ENCODE measurements at places on chromosomes 5 and 9.

- DNase-seq: no peak
Observed at GRCh38 chr9:20753761-20754160, 69.7 kb downstream of the FOCAD start.

- no peak for DNase-seq
Observed at GRCh38 chr5:174552428-174552827, 172.0 kb upstream of the MSX2 start.

GRCh38 chr5:38284384-38284783 lies 26.0 kb downstream of the EGFLAM start:
- no peak for DNase-seq

- DNase-seq: no peak
Observed at GRCh38 chr5:151196556-151197290, 27.2 kb downstream of the CCDC69 start.

DNA sequence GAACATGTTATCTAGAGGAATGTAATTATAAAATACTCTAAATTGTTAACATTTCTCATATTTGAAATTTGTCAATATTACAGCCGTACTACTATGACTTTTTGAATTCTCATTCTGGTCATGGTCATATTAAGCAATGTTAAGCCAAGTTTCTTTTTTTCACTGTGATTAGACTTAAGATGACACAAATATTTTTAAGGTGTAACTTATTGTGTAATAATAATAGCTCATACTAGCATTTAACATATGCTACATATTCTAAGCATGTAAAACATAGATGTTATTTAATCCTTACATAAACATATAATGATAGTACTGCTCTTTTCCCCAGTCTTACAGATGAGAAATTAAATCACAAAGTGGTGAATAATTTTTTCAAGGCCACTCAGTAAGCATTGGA lies 35.9 kb upstream of the LRRC70 start:
- no peak for DNase-seq

DNA sequence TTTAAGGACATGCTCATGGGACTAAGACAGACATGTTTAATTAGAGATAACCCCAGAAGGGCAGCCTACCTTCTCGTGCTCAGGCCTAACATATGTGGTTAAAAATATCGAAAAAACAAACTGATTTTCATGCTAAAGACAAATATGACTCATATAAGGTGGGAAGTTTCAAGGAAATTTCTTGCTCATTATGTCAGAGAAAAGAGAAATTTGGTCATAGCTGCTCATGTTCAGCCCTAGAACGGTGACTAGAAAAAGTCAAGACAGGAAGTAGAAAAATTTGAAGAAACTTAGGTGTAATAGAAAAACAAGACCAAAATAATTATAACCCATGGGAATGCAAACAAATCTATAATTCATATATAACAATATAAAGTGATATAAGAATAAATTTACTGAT lies 120.6 kb downstream of the PRDM9 start:
- no peak for DNase-seq

DNA sequence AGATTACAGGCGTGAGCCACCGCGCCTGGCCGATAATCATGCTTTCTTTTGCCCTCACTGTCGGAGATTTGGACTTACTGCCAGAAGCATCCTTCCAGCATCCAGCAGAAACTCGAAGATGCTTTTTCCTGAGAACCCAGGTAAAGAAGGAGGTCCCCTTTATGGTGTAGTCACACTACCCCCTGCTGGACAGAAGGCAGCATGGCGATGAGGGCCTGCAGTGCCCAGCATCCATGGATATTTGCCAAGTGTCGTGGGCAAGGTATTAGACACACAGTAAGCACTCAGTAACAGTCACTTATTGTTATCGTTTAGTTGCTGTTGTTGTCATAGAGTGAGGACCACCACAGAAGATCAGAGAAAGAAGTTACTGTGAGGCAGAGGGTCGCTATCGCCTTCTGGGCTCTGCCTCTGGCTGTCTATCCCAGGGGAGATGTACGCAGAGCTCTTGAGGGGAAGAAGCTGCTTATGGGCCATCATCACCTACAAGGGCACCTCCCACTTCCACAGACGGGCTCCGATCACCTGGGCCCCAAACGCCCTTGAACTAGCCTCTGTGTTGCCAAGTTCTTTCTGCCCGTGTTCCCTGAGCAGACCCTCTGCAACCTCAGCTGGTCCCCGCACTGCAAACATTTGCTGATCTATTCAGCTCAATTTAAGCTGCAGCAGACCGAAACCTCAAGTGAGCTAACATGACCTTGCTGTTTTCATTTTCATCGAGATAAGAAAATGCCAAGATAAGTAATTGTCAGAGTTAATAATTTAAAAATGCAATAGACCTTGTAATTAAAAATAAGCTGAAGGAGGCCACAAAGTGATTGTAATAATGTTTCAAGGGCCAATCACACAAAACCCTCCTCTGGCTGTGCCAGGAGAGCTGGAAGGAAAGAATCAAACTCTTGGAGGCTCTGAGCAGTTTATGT lies 23.9 kb downstream of the C5orf15 start:
- DNase-seq: no peak

- DNase-seq: no peak
Observed at GRCh38 chr9:86410281-86410680, 56.1 kb upstream of the TUT7 start.

GRCh38 chr9:23741351-23741750 lies 84.7 kb downstream of the ELAVL2 start:
- no peak for DNase-seq

GRCh38 chr5:173001229-173001841 lies 17.8 kb downstream of the ATP6V0E1 start:
- DNase-seq: no peak

- no peak for DNase-seq
Observed at GRCh38 chr9:16959391-16959790, 88.9 kb upstream of the BNC2 start.

GRCh38 chr9:81264516-81264915 lies 424.8 kb downstream of the TLE1 start:
- DNase-seq: no peak

DNA sequence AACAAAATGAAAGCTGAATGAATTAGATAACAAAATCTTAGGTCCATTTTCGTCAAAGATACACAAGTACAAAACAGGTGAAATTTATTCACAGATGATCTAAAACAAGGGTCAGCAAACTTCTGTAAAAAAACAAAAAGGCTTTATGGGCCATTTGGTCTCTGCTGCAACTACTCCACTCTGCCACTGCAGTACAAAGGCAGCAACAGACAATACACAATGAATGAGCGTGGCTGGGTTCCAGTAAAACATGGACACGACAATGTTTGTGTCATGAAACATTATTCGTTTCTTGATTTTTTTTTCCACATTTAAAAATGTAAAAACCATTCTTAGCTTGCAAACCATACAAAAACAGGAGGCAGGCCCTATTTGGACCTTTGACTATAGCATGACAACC lies 71.9 kb downstream of the ECPAS start:
- no peak for DNase-seq

DNA sequence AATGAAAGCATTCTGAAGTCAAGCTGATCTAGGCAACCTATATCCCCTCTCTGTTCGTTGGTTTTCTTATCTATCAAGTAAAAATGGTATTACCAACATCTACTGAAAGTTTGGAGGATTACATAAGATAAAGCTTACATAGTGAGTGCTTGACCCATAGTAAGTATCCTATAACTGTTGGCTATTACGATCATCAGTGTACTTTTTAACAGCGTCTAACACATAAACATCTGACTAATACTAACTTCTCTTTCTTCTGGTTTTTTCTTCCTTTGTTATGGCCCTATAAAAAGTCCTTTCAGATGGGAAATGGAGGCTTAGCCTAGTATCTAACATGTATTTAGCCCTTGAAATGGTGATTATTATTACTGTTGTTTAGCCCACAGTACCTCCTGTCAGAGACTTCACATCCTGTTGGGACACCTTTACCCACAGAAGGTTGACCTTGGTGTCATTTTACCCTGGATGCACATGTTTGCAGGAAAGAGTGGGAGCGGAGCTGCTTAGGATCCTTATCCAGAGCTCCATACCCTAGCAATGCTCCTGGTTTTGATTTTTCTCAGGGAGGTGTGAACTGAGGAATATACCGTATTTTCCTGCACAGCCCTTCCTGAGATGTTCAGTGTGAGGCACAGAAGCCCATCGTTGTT lies 6.0 kb downstream of the INSYN2B start:
- DNase-seq: no peak

DNA sequence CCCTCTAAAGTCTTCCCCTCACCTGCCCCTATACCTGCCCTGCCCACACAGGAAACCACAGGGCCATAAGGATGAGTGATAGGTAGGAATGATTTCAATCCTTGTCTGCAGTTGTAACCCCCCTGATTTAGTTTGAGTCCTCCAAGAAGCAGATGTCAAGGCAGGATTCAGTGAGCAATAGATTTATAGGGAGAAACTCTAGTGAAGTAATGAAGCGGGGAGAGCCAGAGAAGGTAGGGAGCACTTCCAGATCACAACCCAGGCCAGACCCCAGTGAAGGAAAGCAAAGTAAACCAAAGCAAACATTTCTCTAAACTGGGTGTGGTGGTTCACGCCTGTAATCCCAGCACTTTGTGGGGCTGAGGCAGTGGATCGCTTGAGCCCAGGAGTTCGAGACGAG lies 22.4 kb downstream of the ENC1 start:
- no peak for DNase-seq

DNA sequence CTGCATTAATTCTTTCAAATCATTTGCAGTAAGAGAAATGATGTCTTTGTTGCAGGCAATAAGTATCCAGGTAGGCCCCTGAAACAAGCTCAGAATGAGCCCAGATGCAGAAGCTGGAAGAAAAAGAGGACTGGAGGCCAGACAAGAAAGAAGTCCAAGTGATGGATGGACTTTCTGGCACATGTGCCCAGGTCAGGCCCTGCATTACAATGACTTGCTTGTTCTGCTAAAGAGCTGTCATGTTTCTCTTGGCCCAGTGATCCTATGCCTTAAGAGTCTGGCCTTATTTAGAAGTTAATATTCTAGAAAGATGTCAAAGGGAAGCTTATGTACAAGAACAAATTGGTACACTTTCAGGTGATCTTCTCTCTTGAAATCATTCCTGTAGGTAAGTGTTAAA lies 64.8 kb downstream of the DPYSL3 start:
- no peak for DNase-seq

GRCh38 chr9:125521462-125522327 lies 185.3 kb downstream of the MAPKAP1 start:
- DNase-seq: peak; percentile 21

GRCh38 chr5:114266374-114266773 lies 95.5 kb upstream of the KCNN2 start:
- DNase-seq: no peak

GRCh38 chr9:98087420-98088354 lies 31.2 kb downstream of the NANS start:
- no peak for DNase-seq

DNA sequence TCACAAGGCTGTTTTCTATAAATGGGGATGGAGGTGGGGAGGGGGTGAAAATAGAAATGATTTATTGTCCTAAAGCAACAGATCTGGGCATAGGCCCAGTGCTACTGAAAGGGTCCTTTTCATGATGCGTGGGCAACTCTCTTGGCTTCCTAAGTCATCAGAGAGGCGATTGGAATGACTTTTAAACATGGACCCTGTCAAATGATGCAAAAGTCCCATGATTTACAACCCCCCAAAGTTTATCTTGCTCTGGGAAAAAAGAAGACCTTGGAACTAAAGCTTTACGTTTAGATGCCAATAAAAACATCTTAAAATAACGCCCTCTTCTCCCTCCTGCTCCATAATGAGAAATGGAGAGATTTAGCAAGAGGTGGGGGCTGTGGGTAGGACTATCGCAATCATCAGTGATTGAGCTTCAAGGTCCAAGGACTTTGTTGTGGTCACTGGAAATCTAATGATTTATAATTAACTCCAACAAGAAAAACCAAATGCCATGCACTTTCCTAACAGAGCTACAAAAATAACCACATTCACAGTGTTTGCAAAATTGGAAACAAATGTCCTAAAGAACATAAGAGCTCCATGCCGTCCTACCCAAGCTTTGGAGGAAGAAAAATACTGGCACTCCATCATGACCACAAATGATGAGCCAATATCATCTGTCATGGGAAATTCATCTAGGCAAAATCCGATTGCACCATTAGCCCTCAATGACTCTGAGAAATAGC lies 167.5 kb upstream of the CLINT1 start:
- DNase-seq: no peak

GRCh38 chr9:136389396-136389795 lies 10.6 kb downstream of the SNAPC4 start:
- DNase-seq: no peak

DNA sequence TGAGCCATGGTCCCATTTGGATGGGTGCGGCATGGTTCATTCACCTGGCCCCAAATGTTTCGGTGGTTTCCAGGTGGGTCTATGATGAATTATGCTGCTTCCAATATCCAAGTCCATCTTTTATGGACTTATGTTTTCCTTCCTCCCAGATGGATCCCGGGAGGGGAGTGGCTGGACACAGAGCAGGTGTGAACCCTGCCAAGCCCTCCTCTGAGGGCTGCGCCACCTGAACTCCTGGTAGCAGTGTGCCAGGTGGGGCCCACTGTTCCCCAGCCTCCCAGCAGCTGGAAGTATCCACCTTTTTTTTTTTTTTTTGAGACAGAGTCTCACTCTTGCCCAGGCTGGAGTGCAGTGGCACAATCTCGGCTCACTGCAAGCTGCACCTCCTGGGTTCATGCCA lies 42.9 kb downstream of the WNK2 start:
- no peak for DNase-seq

GRCh38 chr9:122055701-122056100 lies 37.4 kb downstream of the TTLL11 start:
- peak; percentile 23 for DNase-seq

DNA sequence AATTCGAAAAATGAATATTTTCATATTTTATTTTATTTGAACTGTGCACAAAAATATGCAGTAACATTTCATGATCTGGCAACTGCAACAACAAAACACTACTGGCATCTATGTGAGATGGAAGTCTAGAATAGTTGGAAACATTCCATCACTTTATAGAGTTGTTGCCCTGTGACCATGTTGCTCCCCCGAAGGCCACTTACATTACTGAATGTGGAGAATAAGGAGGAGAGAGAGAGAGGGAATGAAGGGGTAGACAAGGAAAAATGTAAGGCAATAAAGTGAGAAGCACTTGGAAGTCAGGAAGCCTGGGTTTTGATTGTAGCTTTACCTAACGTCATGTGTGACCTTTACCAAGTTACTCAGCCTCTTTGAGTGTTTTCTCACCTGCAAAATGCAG lies 437.2 kb upstream of the EDIL3 start:
- no peak for DNase-seq
